ENCODE measurements at places on chromosomes 1 and 21. TPM values are rescaled to one million over a fixed set of nuclear protein-coding genes. Genes with fewer than 3 reads are reported as not detected.
A peak's percentile ranks its signal among the peaks of the same experiment; 100 is the strongest.

- peak; percentile 94 for DNase-seq
These were observed 45.5 kb downstream of the LPAR3 start for GRCh38 chr1:84847253-84848250.

DNA sequence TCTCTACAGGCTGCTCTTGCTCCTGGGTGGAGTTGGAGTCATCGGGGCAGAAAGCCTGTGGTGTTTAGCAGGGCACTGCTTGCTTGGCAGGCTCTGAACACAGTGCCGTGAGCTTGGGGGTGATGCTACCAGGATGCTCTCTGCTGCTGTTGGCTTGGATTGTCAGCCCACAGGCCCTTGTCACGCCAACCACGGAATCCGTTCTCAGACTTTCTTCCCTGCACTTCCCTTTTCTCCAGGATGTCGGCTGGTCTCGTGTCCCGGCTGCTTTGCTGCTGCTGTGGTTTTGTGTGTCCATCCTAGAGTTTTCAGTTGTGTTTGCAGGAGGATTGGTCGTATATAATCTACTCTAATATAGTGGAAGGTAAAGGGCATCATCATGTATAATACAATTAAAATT lies 44.4 kb upstream of the TTC34 start:
- no peak for DNase-seq

- DNase-seq, result no peak
These were observed 15.2 kb downstream of the NR5A2 start for GRCh38 chr1:200042552-200043335.

- no peak for DNase-seq
These were observed 73.8 kb downstream of the BCAR3 start for GRCh38 chr1:93607814-93608186.

GRCh38 chr1:203206129-203206687 lies 19.7 kb upstream of the CHI3L1 start:
- no peak for DNase-seq

DNA sequence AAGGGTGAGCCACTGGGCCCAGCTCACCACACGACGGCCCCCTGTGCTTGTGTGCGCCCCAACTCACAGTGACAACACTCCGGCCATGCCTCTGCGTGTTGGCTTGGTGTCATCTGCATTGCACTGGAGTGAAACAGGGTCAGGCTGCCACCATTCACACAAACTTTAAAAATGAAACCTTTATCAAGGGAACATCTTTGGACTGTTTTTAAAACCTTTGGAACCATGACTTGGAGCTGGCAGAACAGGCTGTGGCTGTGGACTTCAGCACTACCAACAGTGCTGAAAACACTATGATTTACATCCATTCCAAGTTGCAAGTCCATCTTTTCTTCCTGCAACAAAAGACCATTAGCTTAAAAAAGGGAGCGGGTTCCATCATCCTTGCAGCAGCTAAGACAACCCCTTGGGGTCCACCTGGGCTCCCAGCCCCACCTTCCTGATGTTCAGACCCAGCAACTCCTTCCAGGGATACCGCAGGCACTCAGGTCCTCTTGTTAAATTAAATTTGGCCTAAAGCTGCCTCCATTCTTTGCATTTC lies 25.6 kb downstream of the POFUT2 start:
- DNase-seq, result peak; percentile 6

DNA sequence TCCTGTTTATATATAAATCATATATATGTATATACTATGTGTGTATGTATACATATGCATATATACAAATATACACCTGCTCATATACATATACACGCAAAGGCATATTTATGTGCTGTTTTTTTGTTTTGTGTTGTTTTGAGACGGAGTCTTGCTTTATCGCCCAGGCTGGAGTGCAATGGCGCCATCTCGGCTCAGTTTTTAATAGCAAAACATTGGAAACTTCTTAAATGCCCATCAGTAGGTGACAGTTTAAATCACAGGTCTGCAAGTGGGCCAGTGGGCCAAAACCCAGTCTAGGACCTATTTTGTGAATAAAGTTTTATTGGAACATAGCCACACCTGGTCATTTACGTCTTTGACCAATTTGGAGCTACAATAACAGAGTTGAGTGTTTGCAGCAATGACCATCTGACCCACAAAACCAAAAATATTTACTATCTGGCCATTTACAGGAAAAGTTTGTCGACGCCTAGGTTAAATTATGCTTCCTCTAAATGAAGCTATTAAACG lies 132.3 kb downstream of the TOMM20 start:
- DNase-seq, result no peak

CELA2A gene
- not detected for total RNA-seq

GRCh38 chr1:23964790-23965740 lies 5.4 kb downstream of the PNRC2 start:
- DNase-seq, result no peak

DNA sequence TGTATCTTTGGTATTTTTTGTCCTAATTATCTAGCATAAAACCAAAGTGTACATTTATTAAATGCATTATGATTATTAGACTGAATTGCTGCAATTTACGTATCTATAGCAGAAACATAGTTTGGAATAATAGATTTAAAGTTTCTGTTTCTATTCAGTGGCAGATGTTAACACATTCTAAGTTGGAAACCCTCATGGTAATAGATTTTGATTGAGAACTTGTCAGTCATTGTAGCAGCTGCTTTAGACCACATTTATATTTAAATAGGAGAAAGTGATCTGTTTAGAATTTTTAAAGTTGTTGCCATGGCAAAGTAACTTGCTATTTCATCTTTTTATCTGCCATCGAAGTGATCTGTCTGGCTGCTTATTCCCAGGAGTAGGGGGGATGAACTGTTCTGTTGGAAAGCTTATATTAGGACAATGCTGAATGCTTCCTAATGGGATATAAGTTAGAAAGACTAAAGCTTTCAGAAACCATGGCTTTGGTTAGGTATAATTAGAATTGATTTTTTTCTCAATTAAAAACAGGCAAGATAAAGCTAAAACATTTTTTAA lies 61.6 kb downstream of the HS2ST1 start:
- DNase-seq, result no peak

Data from breast epithelium (tissue), 4 donors.